Activated CD4-positive, alpha-beta memory T cell treated with anti-CD3 and anti-CD28 coated beads for 36 hours (primary cell): ENCODE measurements at places on chromosomes 3 and 15.

DNA sequence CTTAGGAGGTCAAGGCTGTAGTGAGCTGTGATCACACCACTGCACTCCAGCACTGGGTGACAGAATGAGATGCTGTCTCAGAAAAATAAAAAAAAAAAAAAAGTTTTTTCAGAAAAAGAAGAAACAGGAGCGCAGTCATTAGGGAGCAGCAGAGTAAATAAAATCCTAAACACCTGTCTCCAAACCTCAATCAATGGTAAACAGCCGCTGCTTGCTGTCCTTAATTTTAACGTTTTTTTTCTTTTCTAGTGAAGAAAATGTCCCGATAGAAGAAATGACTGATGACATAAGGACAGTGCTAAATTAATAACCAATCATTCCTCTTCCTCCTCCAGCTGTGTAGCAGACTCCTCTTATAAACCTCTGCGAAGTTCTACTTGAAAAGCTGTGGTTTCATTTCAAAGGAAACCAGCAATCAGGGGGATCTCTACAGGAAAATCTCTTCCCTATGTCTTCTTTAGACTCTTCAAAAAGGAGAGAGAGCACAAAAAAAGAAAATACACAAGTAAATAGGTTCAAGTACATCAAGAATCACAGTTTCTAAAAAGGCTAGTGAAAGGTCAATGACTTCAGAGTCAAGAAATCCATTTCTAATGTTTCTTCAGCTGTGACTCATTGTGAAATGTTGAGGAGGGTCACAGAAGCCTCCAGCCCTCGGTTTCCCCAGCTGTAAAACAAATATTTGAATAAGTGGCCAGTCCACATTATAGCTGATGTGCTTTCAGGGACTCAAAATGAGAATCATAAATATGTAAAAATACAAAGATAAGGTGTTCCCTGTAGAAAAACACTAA lies 127.6 kb downstream of the TMCO5A start:
- no peak for DNase-seq

DNA sequence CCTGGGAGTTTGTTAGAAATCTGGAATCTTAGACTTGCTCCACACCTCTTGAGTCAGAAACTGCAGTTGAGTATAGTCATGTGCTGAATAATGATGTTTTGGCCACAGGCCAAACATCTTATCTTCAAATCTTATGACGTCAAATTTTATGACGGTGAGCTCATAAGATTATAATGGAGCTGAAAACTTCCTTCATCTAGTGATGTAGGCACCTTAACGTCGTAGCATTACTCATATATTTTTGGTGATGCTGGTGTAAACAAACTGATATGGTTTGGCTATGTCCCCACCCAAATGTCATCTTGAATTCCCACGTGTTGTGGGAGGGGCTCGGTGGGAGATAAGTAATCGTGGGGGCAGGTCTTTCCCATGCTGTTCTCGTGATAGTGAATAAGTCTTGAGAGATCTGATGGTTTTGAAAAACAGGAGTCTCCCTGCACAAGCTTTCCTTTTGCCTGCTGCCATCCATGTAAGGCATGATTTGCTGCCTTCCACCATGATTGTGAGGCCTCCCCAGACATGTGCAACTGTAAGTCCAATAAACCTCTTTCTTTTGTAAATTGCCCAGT lies 268.0 kb upstream of the PROK2 start:
- DNase-seq = no peak

DNA sequence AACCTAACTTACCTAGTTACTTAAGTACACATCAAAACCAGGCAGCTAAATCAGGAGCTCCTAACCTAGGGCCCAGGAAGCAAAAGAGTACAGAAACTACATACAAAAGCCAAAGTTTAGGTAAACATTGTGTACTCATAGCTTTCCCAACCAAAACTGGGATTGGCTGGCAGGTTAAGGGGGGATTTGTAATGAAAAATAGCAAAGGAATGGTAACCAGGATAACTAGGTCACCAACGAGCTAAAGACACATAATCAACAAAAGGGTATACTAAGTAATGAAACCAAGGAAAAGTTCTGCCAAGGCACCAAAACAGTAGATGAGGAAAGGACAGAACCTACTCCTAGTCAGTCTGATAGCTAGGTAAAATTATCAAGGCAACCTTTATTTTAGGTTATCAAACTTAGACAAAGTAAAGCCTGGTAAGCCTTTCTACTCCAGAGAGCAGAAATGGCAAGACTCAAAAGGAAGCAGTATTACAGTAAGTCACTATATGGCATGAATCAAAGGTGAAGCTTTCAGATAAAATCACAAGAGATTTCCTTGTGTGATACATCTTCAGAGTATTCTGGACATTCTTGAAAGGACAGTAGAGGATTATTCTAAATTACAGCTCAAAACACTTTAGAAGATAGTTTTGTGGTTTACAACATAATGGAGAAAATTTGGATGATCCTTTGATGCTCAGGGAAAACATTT lies 10.2 kb downstream of the TRA2B start:
- DNase-seq = no peak

- no peak for DNase-seq
Observed at GRCh38 chr15:70072479-70072878, 25.2 kb downstream of the TLE3 start.

DNA sequence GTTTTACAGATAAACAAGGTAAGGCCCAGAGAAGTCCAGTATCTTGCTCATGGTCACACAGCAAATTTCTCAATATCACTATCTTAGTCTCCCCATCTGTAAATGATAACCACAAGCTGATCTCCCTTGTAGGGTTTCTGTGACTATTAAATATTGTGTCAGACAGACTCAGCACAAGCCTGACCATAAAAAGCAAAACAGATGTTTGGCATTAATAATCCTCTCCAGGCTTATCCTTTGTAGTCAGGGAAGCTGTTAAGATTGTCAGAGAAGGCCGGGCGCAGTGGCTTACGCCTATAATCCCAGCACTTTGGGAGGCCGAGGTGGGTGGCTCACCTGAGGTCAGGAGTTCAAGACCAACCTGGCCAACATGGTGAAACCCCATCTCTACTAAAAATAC lies 173.2 kb upstream of the PRICKLE2 start:
- DNase-seq = no peak

DNA sequence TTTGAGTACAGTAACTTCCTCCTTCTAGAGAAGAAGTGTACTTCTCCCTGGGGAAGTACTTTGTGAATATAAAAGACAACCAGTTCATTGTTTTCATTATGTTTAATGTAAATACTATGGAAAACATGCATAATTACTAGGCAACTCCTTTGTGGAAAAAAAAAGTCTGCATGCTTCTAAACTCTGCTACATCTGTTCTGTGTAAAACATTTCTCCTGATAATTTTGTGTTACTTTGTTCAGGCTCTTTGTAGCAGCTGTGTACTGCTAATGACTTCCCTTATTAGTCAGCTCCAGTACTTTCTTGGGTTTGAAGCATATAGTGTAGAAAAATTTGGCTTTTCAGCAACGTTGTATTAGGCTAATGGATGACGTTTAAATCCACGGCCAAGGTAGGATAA lies 111.6 kb downstream of the FEZF2 start:
- no peak for DNase-seq

GRCh38 chr3:131053043-131053859 lies 26.6 kb downstream of the NEK11 start:
- DNase-seq = no peak

DNA sequence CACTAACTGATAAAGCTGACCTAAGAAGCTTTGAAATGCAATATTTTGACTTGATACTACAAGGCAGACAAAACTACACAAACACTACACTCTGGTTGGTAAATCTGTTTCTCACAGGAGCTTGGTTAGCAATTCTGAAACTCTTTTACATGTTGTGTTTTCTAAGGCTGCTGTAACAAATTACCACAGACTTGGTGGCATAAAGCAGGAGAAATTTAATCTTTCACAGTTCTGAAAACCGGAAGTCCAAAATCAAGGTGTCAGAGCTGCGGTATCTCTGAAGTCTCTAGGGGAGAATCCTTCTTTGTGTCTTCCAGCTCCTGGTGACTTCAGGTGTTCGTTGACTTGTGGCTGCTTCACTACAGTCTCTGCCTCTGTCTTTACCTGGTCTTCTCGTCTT lies 12.9 kb upstream of the PFN2 start:
- no peak for DNase-seq

GRCh38 chr15:60591496-60592370 lies 112.8 kb upstream of the ICE2 start:
- peak; percentile 57 for DNase-seq

DNA sequence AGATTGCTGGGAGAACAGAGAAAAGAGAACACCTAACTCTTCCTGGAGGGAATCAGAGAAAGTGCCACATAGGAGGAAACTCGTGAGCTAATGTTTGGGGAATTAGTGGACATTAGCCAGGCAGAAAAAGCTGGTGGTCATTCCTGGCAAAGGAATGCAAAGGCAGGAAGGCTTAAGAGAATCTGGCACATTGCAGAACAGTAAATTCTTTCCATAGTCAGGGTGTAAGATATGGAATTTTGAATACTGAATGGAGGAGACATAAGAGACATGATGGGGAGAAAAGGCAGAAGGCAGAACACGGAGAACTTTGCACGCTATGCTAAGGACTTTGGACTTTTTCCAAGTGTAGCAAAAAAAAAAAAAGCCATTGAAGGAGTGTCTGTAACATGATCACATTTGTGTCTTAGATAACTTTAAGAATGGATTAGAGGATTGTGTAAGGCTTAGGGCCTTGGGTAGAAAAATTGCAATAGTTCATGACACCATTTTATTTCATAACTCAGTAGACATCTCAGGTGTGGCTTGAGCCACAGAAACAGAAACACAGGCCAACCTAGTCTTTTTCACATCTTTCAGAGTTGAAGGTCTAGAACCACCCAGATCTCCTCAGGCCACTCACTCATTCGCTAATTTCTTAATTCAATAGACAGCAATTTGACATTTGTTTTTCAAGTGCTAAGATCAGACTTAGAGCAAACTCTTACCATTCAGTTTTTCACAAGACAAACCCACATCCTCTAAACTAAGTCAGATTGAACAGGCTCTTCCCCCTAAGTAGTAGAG lies 31.2 kb upstream of the CCDC80 start:
- DNase-seq = no peak

GRCh38 chr3:99866261-99866761 lies 48.6 kb downstream of the CMSS1 start:
- no peak for DNase-seq

DNA sequence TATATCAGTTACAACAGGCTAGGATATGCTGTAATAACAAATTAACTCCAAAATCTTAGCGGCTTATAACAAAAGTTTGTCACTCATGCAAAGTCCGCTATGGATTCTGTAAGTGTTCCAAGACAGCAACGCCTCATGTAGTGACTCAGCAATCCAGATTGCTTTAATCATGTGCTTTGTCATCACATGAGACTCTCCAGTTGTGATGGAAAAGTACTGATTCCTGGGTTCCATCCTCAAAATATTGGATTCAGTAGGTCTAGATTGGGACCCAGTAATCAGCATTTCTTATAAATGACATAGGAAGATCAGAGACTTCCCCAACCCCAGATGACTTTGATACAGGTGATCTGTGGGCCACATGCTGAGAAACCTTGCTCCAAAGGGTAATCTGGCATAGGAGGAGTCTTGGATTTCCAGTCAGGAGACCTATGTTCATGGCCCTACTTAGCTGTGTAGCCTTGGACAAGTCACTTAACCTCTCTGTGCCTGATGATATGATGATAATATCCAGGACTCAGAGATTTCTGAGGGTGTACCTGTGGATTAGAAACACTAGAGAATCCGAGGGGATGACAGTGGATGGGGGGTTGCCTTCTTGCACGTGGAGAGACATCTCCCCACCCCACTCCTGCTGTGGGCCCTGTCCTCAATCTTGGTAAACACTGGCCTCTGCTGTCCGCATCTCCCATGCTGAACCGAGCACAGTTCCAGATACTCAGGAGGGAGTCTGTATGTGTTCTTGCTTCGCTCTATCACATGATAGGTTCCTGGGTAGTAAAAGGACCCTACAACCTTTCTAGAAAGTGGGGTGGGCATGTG lies 65.5 kb downstream of the CORO2B start:
- no peak for DNase-seq

DNA sequence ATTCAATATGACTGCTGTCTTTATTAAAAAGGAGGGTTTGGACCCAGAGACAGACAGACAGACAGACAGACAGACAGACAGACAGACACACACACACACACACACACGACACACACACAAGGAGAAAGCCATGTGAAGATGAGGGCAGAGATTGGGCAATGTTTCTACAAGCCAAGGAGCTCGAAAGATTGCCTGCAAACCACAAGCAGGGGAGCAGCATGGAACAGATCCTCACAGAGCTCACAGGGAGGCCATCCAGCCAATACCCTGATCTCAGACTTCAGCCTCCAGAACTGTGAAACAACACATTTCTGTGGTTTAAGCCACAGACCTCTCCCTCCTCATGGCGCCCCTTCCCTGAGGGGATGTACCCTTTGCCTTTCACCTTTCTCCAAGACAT lies 35.8 kb upstream of the ABHD2 start:
- DNase-seq = no peak

GRCh38 chr3:138219255-138219654 lies 32.2 kb downstream of the ARMC8 start:
- peak; percentile 21 for DNase-seq

- no peak for DNase-seq
Observed at GRCh38 chr3:22582266-22582665, 620.9 kb upstream of the UBE2E2 start.

DNA sequence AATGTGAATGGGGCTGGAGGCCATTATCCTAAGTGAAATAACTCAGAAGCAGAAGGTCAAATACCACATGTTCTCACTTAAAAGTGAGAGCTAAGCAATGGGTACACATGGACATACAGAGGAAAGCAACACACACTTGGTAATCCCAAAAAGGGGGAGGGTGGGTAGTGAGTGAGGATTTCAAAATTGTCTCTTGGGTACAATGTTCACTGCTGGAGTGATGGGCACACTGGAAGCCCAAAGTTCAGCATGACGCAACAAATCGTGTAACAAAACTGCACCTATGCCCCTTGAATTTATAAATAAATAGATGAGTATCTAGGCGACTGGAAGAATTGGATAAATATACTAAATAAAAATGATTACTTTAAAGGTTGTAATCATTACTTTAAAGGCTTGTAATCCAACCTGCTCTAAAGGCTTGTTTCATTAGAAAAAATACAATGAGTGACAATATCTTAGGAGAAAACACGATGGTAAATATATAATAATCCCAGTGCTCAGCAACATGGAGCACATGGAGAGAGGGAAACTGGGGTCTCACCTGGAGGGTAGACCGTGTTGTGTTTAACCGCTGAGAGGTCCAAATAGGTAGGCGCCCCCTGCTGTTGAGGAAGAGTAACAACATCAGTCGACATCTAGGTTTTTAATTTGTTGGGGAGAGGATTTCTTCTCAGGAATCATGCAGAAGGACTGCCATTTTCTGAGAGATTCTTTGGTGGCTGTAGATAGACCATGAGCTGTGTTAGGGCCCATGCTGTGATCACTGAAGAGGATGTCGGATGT lies 78.5 kb upstream of the ROBO1 start:
- DNase-seq = no peak
